ENCODE measurements at places on chromosomes 3 and 15.

DNA sequence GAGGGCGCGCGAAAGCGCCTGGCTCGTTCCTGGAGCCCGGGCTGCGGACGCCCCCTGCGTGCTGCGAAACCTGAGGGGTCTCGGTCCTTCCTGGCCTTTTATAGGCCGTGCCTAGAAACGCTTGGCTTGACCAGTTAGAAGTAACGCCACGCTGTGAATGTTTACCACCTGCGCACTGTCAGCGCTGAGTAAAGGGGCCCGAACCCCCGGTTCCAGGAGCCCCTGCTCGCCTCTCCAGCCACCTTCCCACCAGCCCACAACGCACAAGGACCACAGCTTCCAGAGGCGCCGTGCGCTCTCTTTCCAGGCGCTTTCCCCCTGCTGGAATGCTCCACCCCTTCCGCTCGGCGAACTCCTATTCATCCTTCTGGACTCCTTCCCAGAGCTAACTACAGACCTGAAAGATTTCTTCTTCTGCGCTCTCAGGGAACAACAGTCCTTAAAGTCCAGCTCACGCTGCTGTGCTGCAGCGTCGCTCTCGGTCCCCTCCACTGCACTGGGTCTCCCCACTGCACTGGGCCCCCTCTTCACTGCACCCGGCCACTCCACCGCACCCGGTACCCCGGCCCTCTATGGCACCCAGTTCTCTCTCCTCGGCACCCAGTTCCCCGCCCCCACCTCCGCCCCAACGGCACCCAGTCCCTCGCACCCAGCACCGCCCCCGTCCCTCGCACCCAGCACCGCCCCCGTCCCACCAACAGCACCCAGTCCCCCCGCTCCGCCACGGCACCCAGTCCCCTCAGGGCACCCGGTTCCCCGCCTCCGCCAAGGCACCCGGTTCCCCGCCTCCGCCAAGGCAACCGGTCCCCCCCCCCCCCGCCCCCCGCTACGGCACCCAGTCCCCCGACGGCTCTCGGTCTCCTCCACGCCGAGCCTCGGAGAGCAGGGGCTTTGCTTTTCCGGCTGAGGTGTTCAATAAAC lies 69.8 kb downstream of the SQOR start:
- peaks cover 13% of the 10 kb centered on the region for H3K27me3 ChIP-seq
- no peaks in the 10 kb centered on the region for H3K36me3 ChIP-seq
- peaks cover 12% of the 10 kb centered on the region for H3K4me1 ChIP-seq
- DNase-seq, result peak; percentile 21
- peak overlapping the region; percentile 79 for H3K4me3 ChIP-seq

DNA sequence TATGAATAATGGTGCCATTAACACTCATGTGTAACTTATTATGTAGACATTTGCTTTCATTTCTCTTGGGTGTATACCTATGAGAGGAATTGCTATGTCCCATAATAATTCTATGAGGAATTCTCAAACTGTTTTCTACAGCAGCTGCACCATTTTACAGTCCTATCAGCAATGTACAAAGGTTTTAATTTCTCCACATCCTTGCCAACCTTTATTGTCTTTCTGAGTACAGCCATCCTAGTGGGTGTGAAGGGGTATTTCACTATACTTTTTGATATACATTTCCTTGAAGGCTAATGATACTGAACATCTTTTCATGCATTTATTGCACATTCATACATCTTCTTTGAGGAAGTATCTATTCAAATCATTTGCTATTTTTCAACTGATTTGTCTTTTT lies 34.5 kb downstream of the TJP1 start:
- no peak overlapping the region for H3K27ac ChIP-seq
- peaks cover 13% of the 10 kb centered on the region for H3K27me3 ChIP-seq
- no peak overlapping the region for H3K4me3 ChIP-seq
- DNase-seq, result no peak

DNA sequence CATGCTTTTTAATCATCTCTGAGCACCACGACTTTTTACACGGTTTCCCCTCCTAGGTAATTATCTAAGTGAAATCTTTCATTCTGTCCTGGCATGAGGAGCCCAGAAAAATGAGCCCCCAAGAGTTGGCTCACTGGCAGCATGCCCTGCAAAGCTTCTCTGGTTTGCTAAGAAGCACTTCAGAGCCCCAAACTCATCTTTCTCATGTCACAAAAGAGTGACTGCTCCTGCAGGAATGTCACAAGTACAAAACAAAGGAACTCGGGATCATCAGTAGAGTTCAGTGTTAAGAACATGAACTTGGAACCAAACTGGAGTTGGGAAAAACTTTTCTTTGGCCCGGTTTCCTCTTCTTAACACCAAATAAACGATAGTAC lies 123.9 kb downstream of the FOXB1 start:
- no peaks in the 10 kb centered on the region for H3K36me3 ChIP-seq
- H3K27ac ChIP-seq, result peak overlapping the region; percentile 86
- DNase-seq, result peak; percentile 11
- peaks cover 41% of the 10 kb centered on the region for H3K4me1 ChIP-seq
- peak overlapping the region; percentile 80 for H3K4me3 ChIP-seq
- H3K27me3 ChIP-seq, result no peaks in the 10 kb centered on the region

DNA sequence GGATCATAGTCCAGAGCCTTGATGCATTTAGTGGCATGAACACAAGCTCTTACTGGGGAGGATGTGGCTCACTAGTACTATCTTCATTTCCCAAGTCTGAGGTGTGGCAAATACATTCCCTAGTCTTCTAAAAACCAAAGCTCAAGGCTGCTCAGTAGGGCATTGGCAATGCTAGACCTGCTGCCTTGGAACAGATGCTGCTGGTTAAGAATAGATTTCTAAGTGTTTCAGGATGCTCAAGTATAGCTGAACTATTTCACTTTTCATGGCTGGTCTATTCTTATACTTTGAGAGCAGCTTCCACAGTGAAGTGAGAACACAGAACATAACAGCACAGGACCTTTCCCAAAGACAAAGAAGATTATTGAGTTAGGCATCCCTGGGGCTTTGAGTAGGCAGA lies 178.8 kb downstream of the CHST2 start:
- no peaks in the 10 kb centered on the region for H3K36me3 ChIP-seq
- no peaks in the 10 kb centered on the region for H3K27me3 ChIP-seq
- no peak overlapping the region for H3K4me3 ChIP-seq

- peaks cover 60% of the 10 kb centered on the region for H3K4me1 ChIP-seq
- DNase-seq, result no peak
- H3K4me3 ChIP-seq, result no peak overlapping the region
- H3K27ac ChIP-seq, result peak overlapping the region; percentile 62
These were observed 268.1 kb downstream of the FOXP1 start for GRCh38 chr3:71315431-71315830.

GRCh38 chr15:66411190-66411589 lies 24.5 kb downstream of the MAP2K1 start:
- DNase-seq, result no peak
- H3K4me1 ChIP-seq, result peaks cover 78% of the 10 kb centered on the region
- peak overlapping the region; percentile 61 for H3K27ac ChIP-seq
- H3K27me3 ChIP-seq, result no peaks in the 10 kb centered on the region
- H3K36me3 ChIP-seq, result peaks cover 53% of the 10 kb centered on the region

- H3K4me3 ChIP-seq, result peak overlapping the region; percentile 99
- H3K4me1 ChIP-seq, result peaks cover 74% of the 10 kb centered on the region
- H3K27ac ChIP-seq, result peak overlapping the region; percentile 100
- DNase-seq, result no peak
- no peaks in the 10 kb centered on the region for H3K27me3 ChIP-seq
These were observed 376 bp downstream of the TADA3 start for GRCh38 chr3:9791790-9792404.

- H3K36me3 ChIP-seq, result no peaks in the 10 kb centered on the region
- no peak overlapping the region for H3K4me3 ChIP-seq
- no peak for DNase-seq
- no peak overlapping the region for H3K27ac ChIP-seq
- no peaks in the 10 kb centered on the region for H3K27me3 ChIP-seq
These were observed 948.1 kb downstream of the FHIT start for GRCh38 chr3:60303160-60303559.

- H3K27me3 ChIP-seq, result peaks cover 9% of the 10 kb centered on the region
- no peak overlapping the region for H3K27ac ChIP-seq
- no peaks in the 10 kb centered on the region for H3K36me3 ChIP-seq
These were observed 34.9 kb upstream of the MEIS2 start for GRCh38 chr15:37135225-37135624.

GRCh38 chr15:91348752-91349500 lies 248.9 kb downstream of the SV2B start:
- no peak for DNase-seq
- H3K4me3 ChIP-seq, result no peak overlapping the region
- H3K27me3 ChIP-seq, result peaks cover 2% of the 10 kb centered on the region
- H3K36me3 ChIP-seq, result no peaks in the 10 kb centered on the region
- H3K4me1 ChIP-seq, result peaks cover 13% of the 10 kb centered on the region
- no peak overlapping the region for H3K27ac ChIP-seq

- H3K4me3 ChIP-seq, result no peak overlapping the region
- no peaks in the 10 kb centered on the region for H3K36me3 ChIP-seq
- no peak overlapping the region for H3K27ac ChIP-seq
- H3K4me1 ChIP-seq, result no peaks in the 10 kb centered on the region
- no peak for DNase-seq
These were observed 733.4 kb downstream of the TUSC7 start for GRCh38 chr3:117443014-117443413.

DNA sequence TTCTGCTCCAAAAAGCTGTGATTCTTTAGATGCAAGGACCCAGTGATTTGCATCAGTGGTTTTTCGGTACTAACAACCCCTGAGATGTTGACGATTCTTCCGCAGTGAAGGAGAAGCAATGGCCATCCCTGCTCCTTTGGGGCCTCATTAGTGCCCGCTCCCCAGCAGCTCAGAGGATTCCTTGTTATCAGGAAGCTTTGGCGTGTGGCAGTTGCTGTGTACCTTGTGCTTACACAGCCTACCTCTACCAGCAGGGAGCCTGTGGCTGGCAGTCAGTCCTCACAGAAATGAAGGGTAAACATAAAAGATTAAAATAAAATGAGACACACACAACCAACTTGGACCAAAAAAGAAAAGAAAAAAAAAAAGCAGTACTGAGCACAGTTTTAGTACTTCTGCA lies 55.2 kb downstream of the CNTN3 start:
- no peak for DNase-seq
- no peaks in the 10 kb centered on the region for H3K36me3 ChIP-seq
- H3K27me3 ChIP-seq, result no peaks in the 10 kb centered on the region
- H3K4me3 ChIP-seq, result no peak overlapping the region
- no peaks in the 10 kb centered on the region for H3K4me1 ChIP-seq

- H3K4me1 ChIP-seq, result no peaks in the 10 kb centered on the region
- no peaks in the 10 kb centered on the region for H3K36me3 ChIP-seq
- no peaks in the 10 kb centered on the region for H3K27me3 ChIP-seq
- no peak overlapping the region for H3K4me3 ChIP-seq
- no peak for DNase-seq
These were observed 37.8 kb downstream of the PPM1L start for GRCh38 chr3:160793722-160794252.

DNA sequence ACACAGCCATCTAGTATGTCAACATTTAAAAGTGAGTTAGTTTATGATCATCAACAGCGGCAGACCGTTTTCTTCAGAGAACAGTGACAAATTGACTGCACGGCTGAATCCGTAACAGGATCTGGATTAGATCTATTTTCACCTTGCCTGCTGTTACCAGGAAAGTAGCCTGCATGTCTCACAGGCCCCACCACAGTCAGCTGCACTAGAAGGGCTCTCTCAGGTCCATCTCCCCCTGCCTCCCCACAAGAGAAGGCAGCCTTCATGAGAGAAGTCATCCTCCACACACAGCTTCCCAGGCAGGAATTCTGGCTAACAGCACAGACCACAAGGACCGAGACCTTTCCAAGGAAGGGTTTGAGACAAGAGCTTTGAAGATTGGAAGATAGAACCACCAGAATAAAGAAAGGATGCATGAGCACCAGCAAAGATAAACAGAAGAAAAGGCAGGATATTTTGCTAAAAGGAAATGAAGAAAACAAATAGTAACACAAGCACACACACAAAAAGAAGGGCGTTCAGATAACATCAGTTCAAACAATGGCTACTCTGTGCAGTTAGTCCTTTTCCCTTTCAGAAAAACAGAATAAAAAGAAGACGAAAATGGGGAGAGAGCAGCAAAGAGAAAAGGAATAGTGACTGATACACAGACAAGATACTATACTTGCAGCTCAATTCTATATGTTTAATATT lies 127.5 kb downstream of the SNRK start:
- H3K27ac ChIP-seq, result no peak overlapping the region
- H3K27me3 ChIP-seq, result no peaks in the 10 kb centered on the region
- H3K36me3 ChIP-seq, result no peaks in the 10 kb centered on the region

GRCh38 chr3:5014391-5014790 lies 35.2 kb downstream of the BHLHE40 start:
- no peak overlapping the region for H3K4me3 ChIP-seq
- peak overlapping the region; percentile 68 for H3K27ac ChIP-seq
- no peaks in the 10 kb centered on the region for H3K36me3 ChIP-seq
- peaks cover 80% of the 10 kb centered on the region for H3K4me1 ChIP-seq

- peak; percentile 4 for DNase-seq
- peaks cover 13% of the 10 kb centered on the region for H3K4me1 ChIP-seq
- H3K4me3 ChIP-seq, result no peak overlapping the region
- H3K36me3 ChIP-seq, result peaks cover 4% of the 10 kb centered on the region
These were observed 103.0 kb downstream of the PGPEP1L start for GRCh38 chr15:98904544-98904943.

GRCh38 chr3:111547631-111548030 lies 5.6 kb downstream of the CD96 start:
- peaks cover 39% of the 10 kb centered on the region for H3K4me1 ChIP-seq
- H3K27ac ChIP-seq, result no peak overlapping the region
- no peaks in the 10 kb centered on the region for H3K27me3 ChIP-seq
- peaks cover 12% of the 10 kb centered on the region for H3K36me3 ChIP-seq

DNA sequence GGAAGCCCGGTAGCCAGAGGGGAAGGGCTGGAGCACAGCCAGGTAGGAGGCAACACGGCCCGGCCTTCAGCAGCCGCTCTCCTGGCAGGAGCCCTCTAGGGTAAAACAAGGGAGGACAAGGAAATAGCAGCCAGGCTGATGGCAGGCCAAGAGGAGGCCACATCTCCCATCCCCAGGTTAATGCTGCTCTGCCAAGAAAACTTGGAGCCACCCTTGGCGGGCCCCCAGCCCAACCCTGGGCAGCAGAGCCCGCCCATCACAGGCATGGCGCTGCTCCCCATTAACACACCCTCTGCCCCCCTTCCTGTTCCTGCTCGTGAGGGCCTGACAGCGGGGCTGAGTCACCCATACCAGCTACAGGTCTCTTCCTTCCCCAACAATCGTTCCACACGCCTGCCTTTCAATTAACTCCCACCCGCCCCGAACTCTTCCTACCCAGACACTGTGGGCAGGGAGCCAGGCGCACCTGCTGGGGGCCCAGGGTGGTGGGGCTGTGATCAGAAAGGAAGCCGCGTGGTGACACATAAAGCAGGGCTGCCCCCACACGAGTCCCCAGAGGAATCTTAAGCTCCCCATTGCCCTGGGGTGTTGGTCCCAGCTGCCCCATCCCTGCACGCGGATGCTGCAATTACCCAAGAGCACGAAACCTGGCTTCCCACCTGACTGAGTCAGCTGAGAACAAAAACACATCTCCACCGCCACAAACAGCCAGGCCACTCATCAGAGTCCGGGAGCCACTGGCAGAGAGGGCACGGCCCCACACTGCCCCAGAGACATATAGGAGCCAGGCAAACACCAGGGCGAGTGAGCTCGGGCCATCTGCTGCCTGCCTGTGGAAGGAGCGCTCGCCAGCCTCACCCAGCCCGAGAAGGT lies at the start of gene C15orf62:
Gene C15orf62 (plus strand): TSS at position 707 of the 873 bp plus-strand sequence. CDS start 516 bp downstream, outside the sequence.
- H3K4me3 ChIP-seq, result peak within 1 kb of the TSS; percentile 57
- peak within 1 kb of the TSS; percentile 91 for H3K27ac ChIP-seq
- H3K4me1 ChIP-seq, result peaks cover 45% of the 10 kb centered on the region
- no peaks in the 10 kb centered on the region for H3K27me3 ChIP-seq

GRCh38 chr15:57671636-57672035 lies 34.9 kb upstream of the POLR2M start:
- H3K27ac ChIP-seq, result no peak overlapping the region
- H3K4me3 ChIP-seq, result no peak overlapping the region
- no peaks in the 10 kb centered on the region for H3K4me1 ChIP-seq
- no peak for DNase-seq
- no peaks in the 10 kb centered on the region for H3K36me3 ChIP-seq
- peaks cover 17% of the 10 kb centered on the region for H3K27me3 ChIP-seq

- H3K27me3 ChIP-seq, result peaks cover 7% of the 10 kb centered on the region
- no peak overlapping the region for H3K27ac ChIP-seq
- DNase-seq, result peak; percentile 84
- no peaks in the 10 kb centered on the region for H3K36me3 ChIP-seq
These were observed 57.5 kb upstream of the HERC1 start for GRCh38 chr15:63891079-63891767.
